Posterior cingulate gyrus (tissue), 11 donors: ENCODE measurements at places on chromosomes 6 and 20.

GRCh38 chr6:6438286-6438685 is 117.8 kb upstream of the F13A1 start:
- DNase-seq = no peak

DNA sequence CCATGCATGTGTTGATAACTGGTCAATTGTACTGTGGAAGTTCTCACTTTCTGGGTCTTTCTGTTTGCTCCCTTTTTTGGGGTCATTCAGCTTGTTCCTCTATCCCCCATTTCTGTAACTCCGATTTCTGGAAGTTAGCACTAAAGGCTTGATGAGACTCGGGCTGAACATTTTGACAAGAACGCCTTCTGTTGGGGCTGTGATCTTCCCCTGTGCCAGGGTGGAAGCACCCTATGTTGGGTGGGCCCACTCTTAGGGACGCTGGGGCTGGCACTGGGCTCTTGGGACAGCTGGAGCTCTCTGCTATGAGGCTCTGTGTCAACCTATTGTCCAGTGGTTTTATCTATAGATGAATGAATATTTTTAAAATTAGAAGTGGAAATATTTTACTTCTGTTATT is 60.1 kb upstream of the FRMD1 start:
- DNase-seq = no peak

- no peak for DNase-seq
Observed at GRCh38 chr6:158170656-158171081, 2.5 kb downstream of the GTF2H5 start.

DNA sequence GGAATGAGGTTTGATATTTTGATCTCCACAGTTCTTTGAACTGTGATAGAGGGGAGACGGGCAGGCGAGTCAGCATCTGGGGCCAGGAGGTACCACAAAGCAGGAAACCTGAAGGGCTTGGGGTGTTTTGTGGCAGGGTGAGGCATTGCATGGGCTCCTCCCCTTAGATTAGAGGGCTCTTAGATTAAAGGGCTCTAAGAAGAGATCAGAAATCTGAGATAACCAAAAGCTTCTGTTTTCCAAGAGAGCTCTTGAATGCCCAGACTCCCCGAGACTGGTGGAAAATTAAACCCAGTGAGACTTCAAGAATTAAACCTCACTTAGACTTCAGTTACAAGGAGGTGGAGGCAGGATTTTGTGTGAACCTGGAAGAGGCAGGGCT is 2.4 kb upstream of the GPX5 start:
- DNase-seq = no peak

DNA sequence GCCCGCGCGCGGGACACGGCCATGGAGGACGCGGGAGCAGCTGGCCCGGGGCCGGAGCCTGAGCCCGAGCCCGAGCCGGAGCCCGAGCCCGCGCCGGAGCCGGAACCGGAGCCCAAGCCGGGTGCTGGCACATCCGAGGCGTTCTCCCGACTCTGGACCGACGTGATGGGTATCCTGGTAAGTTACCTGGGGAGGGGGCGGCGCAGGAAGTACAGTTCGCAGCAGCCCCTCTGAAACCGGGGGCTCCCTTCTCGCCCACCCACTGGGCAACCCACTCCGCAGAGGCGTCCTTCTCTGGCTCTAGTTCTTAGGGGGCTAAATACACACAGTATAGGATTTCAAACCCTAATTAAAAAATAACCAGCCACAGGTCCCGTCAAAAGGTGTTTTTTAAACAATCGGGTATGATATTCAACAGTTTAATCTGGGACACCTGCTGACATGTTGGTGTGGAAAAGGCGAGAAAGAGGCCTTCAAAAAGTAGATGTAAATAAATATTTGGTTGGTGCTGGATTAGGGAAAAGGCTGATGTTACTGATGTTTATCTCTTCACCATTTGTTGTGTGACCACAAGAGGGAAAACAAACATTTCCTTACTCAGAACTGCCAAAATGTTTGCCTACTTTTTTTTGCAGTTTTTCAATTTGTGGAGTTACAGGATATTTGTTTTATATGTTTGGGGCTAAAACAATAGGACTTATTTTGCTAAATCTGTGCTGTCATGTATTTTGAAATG is 577 bp downstream of the SASH1 start:
- DNase-seq = no peak

GRCh38 chr20:25418776-25419175 is 11.3 kb downstream of the GINS1 start:
- no peak for DNase-seq

DNA sequence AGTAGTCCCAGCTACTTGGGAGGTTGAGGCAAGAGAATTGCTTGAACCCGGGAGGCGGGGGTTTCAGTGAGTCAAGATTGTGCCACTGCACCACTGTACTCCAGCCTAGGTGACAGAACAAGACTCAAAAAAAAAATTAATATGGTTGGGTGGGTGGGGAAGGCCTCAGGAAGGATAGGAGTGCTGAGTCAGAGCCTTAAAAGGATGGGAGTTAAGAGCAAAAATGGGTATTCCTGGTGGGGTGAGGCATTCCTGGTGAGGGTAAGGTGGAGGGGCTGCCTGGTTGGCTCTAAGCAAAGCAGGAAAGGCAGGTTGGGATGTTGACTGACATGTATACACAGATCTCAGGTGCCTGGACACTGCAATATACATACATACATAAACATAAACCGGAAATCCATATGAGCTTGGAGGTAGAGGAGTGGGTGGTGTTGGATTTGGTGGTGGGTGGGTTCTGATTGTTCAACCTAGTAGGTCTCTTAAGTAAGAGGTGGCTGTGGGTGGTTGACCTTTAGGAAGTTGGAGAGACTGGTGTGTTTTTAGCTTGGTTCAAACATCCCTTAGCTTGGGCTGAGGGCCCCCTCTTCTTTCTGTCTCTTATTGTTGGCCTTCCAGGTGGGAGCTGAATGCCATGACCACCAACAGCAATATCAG is 1.2 kb upstream of the RRP36 start:
- DNase-seq = peak; percentile 12

DNA sequence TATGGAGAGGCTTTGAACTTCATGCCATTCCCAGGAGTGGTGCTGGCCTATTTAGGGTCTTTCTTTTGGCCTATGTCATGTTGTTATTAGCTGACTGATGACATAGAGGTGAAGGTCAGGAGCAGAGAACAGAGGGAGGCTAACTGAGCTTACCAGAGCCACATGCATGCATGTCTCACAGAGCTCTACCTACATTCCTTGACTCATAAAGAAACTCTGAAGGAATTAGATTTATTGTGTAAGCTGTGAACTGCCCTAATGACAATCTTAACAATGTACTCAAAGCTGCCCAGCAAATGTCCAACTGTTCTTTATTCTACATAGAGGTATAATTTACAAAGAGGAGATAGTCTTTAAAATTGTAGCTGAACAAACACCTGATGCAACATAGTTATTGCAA is 192.7 kb upstream of the CNR1 start:
- no peak for DNase-seq

GRCh38 chr20:34268851-34269636 is 27.8 kb downstream of the ASIP start:
- DNase-seq = peak; percentile 90

- DNase-seq = no peak
Observed at GRCh38 chr20:40953416-40953815, 75.2 kb upstream of the TOP1 start.

DNA sequence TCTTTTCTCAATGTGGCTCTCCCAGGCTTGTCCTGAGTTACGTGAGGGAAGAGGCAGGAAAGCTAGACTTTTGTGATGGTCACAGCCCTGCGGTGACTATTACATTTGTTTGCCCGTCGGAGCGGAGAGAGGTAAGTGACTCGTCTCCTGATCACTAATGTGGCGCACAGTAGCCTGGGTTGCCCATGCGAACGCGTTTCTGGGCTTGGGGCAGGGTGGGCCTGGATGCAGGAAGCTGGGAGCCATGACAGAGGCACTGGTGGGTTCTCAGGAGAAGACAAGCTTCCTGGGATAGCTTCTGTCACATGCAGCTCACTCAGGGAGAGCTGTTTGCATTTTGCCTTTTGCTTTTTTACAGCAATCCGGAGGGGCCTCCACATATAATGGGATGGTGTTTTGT is 60.6 kb downstream of the IGF2R start:
- no peak for DNase-seq

DNA sequence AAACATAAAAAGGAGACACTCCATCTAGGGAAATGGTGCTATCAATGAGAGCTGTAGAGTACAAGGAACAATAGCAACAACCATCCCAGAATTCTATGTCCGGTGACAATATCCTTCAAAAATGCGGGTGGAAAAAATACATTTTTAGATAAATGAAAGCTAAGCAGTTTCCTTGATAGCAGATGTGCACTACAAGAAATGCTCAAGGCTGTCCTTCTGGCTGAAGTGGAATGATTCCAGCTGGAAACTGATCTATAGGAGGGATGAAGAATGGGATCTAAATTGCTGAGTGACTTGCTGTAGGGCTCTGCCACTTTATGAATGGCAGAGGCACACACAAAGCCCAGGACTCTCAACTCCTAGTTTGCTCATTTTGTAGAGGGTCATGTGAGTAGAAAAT is 763.1 kb downstream of the C6orf118 start:
- no peak for DNase-seq

DNA sequence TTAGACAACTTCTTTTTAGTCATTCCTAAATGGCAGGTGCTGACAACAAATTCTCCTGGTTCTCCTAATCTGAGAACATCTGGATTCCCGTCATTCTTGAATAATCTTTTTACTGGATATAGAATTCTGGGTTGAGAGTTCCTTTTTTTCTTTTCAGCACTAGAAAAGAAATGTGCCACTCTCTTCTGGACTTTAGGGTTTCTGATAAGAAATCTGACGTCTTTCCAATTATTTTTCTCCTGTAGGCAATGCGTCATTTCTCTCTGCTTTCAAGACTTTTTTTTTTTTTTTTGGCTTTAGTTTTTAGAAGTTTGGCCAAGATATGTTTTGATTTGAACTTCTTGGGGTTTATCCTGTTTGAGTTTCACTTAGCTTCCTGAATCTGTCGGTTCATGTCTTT is 66.1 kb upstream of the RNF24 start:
- DNase-seq = no peak

DNA sequence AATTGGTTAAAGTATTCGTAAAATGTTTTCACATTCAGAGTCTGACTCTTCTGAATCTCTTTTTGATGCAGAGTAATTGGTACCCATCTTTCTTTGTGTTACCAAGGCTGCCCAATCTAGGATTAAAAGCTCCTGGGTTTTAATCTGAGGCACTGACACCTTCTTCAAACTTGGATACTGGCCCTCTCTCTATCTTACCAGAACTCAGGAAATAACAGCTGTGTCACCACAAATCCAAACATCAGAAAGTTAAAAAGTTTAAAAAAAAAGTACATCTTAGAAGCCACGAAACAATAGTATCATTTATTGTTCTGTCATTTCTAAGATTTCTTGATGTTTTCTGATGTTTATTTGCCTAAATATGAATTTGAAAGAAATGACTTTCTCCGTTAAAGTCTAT is 255.5 kb upstream of the RUNX2 start:
- DNase-seq = no peak

GRCh38 chr6:168541307-168541706 is 100.3 kb downstream of the SMOC2 start:
- DNase-seq = no peak
